ENCODE measurements at places on chromosomes 2 and 18.
A peak's percentile ranks its signal among the peaks of the same experiment; 100 is the strongest.

- no peak for DNase-seq
These were observed 101.1 kb downstream of the TMEM247 start for GRCh38 chr2:46580416-46580815.

DNA sequence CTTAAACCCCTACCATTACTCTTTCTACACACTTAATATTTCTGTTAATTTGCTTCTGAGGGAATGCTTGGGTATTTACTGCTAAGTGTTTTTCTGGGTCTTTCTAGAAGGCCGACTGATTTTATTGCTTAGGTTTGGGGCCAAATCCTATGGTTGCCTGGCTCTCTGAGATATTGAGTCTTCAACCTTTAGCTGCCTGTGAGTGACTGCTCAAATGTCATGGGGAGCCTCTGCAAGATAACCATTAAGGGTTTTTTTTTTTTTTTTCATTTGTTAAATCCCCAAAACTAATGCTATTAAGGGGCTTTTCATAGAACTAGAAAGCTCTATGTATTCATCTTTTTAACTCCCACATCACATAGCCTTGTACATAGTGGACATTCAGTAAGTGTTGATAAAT, 5.0 kb downstream of the OSBPL6 start:
- DNase-seq: no peak

GRCh38 chr18:36314098-36314497, 16.6 kb downstream of the FHOD3 start:
- DNase-seq: no peak

GRCh38 chr2:157989227-157989626, 112.4 kb upstream of the UPP2 start:
- DNase-seq: no peak

DNA sequence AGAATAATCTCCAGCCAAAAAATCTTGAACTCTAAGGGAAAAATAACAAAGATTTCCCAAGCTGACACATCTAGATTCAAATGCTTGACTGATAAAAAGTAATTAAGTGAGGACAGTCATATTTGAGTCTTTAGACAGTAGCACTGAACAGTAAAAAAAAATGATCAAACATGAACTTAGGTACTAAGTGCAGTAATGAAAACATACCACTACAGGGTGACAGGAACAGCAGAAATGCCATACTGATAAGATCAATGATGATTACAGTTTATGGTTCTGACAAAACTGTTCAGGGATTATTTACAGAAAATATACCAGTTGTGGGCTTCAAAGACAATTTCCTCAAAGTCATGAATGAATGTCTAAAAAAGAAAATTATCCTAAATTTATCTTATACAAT, 80.3 kb downstream of the OSBPL1A start:
- DNase-seq: no peak

DNA sequence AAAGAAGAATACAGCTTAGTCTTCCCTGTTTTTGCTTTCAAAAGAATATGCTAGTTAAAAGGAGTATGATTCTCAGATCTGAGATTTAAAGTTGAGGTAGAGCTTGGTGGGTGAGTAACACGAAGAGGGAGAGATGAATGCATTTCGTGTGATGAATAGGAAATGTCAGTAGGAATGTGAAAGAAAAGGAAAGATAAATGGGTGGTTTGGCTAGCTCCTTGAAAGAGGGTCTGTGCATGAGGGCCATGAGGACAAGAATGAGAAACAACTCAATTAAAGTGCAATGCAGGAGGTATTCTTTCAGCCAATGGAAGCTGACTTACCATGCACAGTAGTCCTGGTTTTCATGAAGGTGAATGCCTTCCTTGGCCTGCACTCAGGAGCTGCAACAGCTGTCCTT, 248.2 kb downstream of the HNMT start:
- DNase-seq: no peak

DNA sequence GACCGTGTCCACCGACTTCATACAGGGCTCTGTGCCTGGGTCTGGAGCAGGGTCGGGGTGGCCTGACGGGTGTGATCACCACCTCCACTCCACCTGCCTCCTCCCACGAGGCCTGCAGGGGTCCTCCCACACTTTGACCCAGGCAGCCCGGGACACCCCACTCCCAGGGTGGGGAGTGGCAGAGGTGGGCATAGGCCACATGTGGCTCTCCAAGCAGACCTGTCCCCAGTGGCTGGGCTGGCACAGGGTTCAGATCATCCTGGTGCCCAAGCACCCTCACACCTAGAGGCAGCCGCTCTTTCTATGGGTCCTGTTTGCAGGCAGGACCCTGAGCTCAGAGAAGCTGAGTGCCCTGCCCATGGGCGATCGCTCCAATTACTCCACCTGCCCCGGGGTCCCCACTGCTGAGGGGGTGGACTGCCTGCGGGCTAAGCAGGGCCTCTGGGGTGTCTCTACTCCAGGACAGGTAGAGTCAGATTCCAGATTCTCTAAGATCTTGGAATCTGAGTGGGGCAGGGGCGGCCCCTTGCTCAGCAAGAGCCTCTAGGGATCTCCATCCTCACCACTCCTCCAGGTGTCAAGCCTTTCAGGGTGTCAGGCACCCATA, 1.4 kb downstream of the NEURL3 start:
- DNase-seq: no peak

DNA sequence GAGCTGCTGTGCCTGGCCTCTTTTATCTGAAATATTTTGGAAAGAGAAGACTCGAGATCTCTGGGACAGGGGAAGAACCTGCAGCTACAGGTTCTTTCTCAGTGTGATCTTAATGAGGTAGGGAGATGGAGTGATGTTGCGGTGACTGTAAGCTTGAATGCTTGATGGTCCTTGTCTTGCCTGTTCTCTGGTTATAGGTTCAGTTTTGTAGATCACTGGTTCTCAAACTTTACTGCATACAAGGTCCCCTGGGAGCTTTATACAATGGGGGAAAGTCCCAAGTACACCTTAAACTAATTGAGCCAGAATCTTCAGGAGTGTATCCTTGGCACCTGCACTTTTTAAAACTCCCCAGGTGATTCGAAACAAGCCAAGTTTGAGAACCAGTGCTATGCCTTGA, 136.7 kb upstream of the CXCR4 start:
- DNase-seq: no peak

- no peak for DNase-seq
These were observed 18.6 kb upstream of the VPS4B start for GRCh38 chr18:63440881-63441280.

- DNase-seq: peak; percentile 95
These were observed 40.0 kb upstream of the LAPTM4A start for GRCh38 chr2:20091305-20091991.

GRCh38 chr2:16010011-16010410, 69.7 kb downstream of the MYCN start:
- DNase-seq: no peak

GRCh38 chr2:140555701-140556100, 1575.1 kb downstream of the LRP1B start:
- DNase-seq: no peak

- peak; percentile 61 for DNase-seq
These were observed 1.3 kb upstream of the BZW1 start for GRCh38 chr2:200810252-200810997.

DNA sequence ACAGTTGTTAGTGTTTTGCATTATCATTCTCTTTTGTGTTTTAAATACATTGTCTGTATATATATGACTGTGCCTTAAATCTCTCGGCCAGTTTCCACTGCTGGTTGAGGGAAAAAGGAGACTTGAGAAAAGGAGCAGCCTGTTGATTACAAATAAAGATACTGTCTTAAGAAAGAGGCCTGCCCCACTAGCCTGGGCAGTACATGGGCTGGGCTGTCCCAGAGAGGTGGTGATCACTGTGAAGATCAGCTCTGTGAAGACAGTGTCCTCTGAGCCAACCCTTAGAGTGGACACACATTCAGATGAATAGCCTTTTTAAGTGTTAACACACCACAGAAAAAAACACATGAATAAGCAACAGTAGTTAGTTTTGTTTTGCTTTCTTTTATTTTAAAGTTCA, 10.0 kb upstream of the OTX1 start:
- no peak for DNase-seq

GRCh38 chr18:73987247-73987980, 160.2 kb downstream of the FBXO15 start:
- no peak for DNase-seq

GRCh38 chr18:31555971-31556747, 35.5 kb upstream of the TTR start:
- DNase-seq: peak; percentile 50
